ENCODE measurements at places on chromosomes 2 and 18. TPM values are rescaled to one million over a fixed set of nuclear protein-coding genes. Genes with fewer than 3 reads are reported as not detected.

DNA sequence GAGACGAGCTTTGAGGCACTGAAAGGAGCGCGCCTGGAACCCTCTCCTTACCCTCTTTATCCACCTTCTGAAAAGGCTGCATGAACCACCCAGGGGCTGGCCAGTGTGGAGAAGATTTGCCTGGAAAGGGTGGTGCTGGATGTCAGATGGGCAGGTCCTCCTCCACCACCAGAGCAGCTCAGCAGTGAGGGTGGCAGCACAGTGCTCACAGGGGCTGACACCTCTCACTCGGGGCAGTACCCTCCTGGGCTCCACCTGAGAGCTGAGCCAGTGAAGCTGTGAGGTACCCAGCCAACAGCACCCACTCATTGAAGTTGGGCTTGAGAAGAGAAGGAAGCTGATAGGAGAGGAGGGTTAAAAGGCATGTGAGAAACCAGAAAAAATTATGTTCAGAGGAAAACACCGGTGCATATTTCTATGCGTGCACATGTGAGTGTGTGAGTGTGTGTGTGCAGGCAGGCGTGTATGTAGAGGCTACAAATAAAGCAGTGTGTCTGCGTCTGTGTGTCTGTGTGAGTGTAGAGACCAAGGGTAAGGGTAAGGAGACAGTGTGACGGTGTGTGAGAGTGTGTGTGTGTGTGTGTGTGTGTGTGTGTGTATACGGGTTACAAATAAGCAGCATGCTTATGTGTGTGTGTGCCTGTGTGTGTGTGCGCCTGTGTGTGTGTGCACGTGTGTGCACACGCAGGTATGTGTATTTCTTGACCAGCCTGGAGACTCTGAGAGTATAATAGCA is 40.7 kb downstream of the TEX44 start:
- DNase-seq, result no peak

DNA sequence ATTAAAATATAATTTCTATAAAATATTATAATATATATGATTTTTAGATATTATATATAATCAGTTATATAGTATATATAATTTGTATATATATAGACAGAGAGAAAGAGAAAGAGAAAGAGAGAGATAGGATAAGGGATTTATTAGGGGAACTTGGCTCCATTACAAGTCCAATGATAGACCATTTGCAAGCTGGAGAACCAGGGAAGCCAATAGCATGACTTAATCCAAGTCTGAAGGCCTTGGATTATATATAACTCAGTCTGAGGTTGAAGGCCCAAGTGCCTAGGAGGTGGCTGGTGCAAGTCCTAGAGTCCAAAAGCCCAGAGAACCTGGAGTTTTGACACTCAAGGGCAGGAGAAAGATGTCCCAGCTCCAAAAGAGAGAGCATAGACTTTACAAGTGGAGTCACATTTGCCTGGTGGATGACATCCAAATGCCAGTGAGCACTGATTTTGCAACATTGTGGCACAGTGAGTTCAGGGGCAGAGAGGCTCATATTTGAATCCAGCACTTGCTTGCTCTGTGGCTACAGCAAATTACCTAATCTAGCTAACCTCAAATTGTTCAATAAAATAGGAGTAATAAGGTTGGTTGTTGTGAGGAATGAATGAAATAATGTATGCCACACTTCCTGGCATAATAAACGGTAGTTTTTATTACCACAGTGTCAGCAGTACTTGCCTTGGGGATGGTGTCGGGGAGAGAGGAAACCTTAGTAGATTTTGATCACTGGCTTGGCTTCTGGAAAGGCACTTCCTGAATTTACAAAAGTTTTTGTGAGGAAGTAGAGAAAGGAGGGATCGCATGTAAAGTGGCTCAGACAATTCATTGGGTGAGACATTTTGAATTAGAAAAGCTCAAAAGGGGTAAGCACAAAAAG is 69.6 kb upstream of the CD28 start:
- no peak for DNase-seq

DNA sequence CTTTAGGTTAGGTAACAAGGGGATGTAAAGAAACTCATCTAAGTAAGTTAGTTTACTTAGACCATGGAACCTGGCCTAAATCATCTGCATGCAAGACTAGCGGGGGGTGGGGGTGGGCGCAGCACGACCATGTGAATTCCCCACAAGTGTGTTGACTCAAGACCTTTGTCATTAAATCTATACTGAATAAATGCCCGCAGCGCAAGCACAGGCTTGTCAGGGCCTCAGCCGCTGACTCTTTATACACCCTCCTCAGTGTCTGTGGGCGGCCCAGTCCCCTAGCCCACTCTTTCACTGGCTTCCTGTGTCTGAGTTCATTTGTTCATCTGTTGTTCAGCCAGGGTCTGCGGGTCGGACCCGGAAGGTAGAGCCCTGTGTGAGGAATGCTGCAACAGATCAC is 17.8 kb downstream of the MAP3K2 start:
- no peak for DNase-seq

DNA sequence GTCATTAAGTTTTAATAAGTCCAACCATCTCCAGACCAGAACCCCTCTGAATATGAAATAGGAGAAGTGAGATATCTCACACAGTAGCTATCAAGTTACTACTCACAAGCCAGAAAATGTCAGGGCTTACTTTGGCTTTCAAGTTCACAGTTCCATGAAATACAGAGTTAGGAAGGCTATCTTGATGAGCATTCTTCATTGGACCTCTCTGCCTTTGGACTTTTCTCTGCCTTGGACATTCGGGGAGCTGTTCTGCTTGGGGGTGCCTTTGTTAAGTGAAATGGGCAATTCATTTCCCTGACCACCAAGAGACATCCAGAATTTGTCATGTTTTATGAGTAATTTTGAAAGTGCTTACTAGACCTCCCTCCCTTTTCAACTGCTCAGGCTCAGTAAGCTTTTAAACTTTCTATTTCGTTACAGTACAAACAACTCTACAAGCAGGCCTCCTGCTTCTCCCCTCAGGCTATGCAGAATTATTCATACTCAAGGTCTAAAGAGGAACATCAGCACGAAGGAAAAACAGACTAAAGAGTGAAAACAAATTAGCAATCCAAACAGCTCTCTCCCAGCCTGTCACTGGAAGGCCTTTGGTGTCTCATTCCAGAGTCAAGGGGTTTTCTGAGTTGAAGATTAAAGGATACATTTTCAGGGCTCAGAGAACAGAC is 95.3 kb downstream of the MREG start:
- no peak for DNase-seq

- DNase-seq, result no peak
Observed at GRCh38 chr18:12304351-12305210, 3.5 kb upstream of the TUBB6 start.

GRCh38 chr2:151347906-151348305 is 9.5 kb upstream of the TNFAIP6 start:
- DNase-seq, result no peak

The CDH20 gene
- total RNA-seq, result 0.65 TPM

DNA sequence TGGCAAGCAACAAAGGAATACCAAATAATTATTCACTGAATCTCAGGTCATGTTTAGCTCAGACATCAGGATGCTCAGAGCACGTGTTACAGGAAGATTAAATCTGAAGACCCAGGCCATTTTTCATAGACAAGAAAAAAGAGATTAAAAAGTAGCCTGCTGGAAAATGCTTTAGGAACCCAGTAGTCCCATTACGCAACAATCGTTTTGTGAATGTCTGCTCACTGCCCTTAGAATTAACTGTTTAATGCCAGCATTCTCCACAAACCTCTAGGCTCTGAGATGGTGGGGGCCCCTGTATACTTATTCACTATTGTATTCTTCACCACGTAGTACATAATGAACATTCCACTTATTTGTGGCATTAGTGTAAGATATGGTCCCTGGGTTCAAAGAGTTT is 154.6 kb upstream of the NYAP2 start:
- DNase-seq, result no peak

DNA sequence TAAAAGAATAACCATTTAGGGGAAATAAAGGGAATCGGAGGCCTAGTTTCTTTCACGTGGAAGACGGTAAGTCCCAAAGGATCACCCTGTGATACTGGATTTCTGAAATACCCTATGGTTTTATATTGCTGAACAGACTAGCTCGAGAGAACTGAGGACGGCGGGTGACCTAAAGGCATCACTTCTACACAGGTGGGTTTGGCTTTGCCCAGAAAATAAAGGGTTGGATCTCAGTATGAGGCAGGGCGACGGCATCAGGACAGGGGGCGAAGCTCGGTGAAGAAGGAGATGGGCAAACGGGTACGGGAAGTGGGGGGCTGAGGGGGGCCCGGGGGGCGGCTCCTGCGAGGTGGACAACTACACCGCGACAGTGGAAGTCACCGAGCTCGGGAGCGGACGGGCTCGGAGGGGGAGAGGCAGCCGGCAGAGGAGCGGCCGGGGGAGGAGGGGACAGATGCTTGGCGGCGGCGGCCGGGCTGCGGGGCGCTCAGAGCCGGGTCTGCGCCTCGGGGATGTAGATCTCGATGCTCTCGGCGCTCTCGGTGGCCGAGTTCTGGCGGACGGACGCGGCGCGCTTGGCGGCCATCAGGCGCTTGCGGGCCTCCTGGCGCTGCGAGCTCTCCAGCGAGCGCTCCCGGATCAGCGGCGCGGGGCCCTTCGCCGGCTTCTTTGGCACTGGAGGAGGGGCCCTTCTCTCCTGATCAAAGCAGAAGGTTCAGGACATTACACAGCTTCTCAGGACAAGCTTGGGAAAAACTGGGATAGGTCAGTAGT is 48.9 kb downstream of the TGIF1 start:
- peak; percentile 36 for DNase-seq

GRCh38 chr2:239805043-239805329 is 220.2 kb downstream of the NDUFA10 start:
- DNase-seq, result no peak

DNA sequence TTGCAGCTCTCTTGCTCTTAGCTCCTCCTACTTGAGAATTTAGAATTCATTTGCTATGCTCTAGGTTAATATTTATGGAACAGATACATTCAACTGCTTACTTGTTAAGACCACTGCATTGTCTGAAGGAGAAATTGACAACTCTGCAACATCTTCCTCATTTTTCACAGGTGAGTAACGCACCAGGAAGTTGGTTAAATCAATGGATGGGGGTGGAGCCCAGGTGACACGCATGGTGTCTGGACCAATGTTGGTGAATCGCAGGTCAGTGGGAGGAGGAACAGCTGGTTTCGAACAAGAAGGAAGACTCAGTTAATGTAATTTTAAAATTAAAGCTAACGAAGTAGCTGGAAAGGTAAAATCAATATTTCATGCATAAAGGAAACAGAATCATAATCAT is 44.3 kb downstream of the FN1 start:
- DNase-seq, result no peak

The PAX3 gene
- not detected for total RNA-seq

DNA sequence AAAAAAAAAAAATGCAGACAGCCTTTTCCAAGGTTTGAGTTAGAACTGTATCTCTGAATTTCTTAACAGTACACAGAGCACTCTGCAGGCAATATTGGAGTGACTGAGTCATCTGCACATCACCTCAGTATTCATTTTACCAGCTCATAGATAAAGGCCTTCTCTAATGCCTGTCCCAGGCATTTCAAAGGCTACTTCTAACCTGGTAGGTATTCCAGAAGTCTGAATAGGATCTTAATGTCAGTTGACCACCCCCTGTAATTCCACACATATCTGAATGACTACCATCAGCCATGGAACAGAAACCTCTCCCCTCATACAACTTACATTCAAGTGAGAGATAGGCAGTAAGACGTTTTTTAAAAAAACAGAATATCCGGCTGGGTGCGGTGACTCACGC is 9.0 kb downstream of the METTL21A start:
- no peak for DNase-seq

DNA sequence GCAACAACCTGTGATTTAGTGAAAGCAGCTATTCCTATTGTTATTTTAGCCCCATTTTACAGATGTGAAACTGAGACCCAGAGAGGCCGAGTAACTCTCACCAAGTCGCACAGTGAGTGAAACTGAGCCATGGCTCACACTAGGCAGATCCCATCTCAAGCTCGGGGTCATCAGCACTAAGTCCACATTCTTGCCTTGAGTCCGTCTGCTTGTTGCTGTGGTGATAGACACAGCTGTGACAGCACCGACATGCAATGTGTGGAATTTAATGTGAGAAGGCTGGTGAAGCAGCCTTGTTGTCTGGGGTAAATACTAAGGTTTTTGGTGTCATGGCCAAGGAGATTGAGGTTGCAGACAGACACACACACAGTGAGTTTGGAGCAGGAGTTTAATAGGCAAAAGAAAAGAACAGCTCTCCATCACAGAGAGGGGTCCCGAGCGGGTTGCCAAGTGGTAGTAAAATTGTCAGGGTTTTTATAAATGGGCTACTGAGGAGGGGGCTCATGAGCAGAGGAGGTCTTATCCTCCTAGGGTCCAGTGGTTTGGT is 40.2 kb upstream of the GMCL1 start:
- DNase-seq, result no peak

- DNase-seq, result peak; percentile 76
Observed at GRCh38 chr18:11908182-11909060, at the start of gene MPPE1. Gene MPPE1 (minus strand): TSS chr18:11908317. CDS start chr18:11897264, 11,053 bp downstream.

- DNase-seq, result no peak
Observed at GRCh38 chr18:39494211-39494896, 1928.8 kb upstream of the CELF4 start.

DNA sequence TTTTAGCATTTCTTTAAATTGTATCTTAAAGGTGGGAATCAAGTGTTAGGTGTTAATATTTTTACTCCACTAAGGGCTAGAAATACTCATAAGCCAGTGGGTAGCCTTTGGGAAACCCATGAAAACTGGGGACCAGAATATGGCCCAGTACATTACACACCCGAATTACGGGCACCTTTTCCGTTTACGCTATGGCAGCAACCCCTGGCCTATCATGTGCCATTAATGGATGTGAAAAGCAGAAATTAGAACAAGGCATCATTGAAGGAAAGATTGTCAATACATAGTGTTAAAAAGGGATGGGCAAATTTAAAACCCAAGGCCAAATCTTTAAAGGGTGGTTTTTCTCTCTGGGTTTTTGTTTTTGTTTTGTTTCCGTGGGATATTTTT is 781 bp downstream of the FARP2 start:
- DNase-seq, result no peak

GRCh38 chr2:161379740-161380139 is 36.4 kb upstream of the TBR1 start:
- no peak for DNase-seq

- DNase-seq, result no peak
Observed at GRCh38 chr18:12449051-12449785, 41.5 kb downstream of the PRELID3A start.

- DNase-seq, result no peak
Observed at GRCh38 chr2:136534811-136535210, 230.5 kb upstream of the THSD7B start.

All from progenitor cell of endocrine pancreas (in vitro differentiated cells).